ENCODE measurements at places on chromosomes 7 and 10. TPM values are rescaled to one million over a fixed set of nuclear protein-coding genes. Genes with fewer than 3 reads are reported as not detected.

Gene GFRA1
- polyA plus RNA-seq = 0.74 TPM

Gene SDK1
- 3.7 TPM for polyA plus RNA-seq

Gene SPDYE5
- polyA plus RNA-seq = not detected

Gene PVRIG
- polyA plus RNA-seq = 0.41 TPM

Gene SLC18A3
- not detected for polyA plus RNA-seq

Gene RPS24
- 8,225 TPM for polyA plus RNA-seq

Gene PKD2L1
- 0.88 TPM for polyA plus RNA-seq

Gene ZFAND4
- polyA plus RNA-seq = 5.2 TPM

Gene CRTAC1
- polyA plus RNA-seq = 45.8 TPM

DNA sequence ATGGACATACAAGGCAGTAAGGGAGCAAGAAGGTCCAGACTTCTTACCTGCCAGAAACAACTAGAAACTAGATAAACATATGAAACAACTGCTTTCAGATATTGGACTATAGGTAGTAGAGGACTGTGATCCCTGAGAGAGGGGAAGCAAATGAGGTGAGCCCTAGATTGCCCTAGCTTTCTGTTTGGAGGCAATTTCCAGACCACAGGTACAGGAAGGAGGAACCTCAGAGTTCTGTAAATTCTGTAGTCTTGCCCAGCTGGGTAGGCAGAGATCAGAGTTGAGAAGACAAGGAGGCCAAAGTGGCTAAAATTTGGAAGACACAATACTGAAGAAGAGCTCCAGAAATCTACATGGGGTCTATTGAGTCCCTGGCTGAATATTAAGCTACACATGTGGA lies 21.0 kb downstream of the CDK6 start:
- DNase-seq = no peak

DNA sequence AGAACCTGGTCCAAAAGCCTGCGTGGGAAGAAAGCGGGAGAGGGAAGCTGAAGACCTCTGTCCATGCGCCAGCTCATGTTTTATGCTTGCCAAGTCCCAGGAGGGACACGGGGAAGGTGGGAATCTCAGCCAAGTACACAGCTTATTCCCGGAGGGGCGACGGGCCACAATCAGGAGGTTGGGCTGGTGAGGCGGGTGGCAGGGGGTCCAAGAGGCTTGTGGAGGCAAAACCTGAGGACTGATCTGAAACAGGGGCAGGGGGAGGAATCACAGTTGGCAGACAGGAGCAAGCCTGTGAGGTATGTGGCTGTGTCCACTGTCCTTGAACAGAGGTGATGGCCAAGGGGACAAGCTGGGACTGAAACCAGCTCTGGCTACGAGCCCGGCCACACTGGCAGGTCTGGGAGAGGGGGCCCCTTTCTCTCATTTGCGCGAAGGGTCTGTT lies 38.0 kb upstream of the LEP start:
- DNase-seq = no peak

DNA sequence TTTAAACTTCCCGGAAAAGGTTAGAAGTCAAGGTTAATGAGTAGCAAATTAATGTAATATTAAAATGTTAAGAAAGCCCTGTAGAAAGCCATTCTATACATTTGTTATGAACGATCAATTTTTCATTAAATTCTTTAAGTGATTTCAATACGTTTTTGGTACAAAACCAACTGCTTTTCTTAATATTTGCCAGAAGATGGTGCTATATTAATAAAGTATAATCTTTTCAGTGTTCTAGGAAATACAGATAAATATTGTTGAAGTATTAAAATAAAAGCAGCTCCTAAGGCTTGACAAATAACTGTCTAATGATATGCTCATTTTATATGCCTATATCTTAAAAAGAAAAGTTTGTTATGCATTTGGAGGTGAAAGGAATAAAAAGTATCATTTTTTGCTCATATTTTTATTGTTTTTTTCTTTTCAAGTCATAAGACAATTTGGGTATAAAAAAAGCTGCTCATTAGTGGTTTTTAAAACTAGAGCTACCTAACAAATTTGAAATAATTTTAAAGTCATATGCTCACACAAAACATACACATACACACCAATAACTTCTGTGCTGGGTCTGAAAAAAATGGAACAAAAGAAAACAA lies 130.3 kb upstream of the POT1 start:
- DNase-seq = peak; percentile 16

DNA sequence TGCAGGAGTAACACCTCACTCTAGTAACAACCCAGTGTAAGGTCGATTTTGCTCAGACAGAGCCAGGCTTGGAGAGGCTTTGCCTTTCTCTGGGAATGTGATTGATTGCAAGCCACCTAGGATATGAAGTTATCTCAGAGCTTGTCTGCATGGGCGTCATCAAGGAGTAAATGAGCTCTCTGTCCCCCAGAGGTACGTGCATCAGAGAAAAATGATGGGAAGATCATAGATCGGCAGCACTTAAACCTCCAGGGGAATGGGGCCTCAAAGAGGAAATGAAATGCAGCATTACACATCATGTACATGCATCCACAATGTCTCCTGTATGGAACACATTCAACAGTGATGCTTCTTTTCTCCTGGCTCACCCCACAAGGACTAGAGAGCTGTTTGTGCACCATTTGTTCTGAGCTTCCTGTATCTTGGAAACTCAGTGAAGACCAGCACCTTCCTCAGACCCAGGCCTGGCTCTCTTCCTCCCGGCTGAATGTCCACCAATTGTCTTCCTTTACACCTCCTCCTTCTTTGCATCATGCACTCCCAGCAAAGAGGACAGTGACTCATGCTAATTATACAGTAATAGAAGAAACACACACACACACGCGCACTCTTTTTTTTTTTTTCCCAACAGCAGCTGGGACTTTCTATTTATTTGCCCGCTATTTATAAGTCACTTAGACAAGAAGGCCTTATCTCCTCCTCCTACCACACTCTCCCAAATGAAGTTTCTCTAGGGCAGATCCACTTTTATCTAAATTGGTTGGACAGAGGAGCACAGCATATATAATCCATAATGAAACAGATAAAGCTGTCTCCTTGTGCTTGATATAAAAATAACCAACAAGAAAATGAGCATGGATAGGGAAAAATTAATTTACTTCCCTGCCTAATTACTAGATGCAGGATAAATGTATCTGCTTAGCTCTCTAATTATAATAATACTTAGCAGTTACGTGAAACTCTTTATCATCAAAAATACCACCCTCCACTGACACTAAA lies 990.7 kb downstream of the CCSER2 start:
- DNase-seq = no peak

GRCh38 chr7:77465256-77465655 lies 49.1 kb upstream of the GSAP start:
- DNase-seq = no peak

DNA sequence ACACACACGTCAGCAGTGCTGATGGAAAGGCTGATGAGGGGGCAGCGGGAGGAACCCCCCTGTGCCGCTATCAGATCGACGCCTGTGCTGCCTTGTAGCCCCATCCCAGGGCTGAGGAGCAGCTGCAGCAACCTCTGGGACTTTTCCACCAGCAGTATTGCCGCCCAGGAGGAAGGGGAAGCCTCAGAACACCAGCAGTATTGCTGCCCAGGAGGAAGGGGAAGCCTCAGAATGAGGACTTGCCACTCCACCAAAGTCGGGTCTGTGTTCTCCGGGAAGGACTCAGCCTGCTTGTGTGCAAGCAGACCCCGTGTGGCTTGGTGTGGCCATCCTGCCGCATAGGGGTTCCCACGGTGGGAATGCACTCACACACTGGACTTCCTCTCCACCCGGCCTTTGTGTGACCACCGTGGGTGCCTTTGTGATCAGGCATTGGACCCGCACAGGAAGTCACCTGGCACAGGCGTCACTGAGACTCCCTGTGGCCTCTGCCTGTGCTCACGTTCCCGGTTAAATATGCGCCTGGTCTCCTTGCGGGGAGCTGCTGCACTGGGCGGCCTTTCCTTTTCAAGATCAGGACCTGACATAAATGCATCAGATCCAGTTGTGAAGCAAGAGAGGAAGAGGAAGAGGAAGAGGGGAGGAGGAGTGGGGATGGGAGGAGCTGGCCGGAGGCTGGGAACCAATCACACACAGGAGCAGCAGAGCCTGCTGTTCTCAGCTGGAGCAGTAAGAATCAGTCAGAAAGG lies 248.5 kb downstream of the DNAJB6 start:
- DNase-seq = no peak

DNA sequence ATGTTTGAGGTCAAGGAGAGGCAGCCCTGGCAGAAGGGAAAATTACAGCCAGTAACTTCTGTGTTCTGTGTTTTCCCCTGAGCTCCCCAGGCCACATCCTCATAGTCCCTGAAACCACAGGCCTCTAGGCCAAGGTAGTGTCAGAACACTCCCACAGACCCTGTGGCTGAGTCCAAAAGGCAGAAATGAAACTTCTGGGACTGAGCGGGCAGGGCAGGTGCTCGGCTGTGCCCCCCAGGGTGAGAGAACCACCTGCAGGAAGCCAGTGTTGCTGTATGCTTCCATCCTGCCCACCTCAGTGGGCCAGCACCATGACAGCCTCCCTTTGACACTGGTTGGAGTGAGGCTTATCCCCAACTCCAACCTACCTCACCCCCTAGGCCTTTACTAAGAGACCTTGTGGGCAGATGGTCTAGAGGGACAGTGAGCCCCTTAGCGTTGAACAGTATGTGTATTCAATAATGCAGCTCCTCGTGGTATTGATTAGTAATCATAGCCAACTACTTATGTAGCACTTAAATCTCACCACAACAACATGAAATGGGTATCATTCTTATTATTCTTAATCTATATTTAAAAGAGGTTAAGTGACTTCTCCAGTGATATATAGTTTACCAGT lies 30.3 kb downstream of the PIK3CG start:
- DNase-seq = no peak

DNA sequence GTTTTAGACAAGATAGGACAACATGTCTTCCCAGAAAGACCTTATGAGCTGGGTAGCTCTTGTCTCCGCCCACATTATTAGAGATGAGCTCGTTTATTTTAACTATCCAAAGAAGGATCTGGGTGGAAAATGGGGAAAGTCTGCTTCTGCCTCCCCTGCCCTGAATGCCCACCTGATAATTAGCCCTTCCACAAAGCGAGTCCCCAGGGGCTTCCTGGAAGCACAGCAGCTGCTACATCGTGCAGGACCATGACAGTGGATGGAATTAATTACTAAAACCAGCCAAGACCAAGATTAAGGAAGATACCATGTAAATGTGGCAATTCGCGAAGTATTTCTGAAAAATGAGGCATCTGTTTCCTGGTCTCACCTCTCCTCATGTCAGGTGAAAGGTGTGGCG lies 374.4 kb downstream of the PAXIP1 start:
- no peak for DNase-seq

DNA sequence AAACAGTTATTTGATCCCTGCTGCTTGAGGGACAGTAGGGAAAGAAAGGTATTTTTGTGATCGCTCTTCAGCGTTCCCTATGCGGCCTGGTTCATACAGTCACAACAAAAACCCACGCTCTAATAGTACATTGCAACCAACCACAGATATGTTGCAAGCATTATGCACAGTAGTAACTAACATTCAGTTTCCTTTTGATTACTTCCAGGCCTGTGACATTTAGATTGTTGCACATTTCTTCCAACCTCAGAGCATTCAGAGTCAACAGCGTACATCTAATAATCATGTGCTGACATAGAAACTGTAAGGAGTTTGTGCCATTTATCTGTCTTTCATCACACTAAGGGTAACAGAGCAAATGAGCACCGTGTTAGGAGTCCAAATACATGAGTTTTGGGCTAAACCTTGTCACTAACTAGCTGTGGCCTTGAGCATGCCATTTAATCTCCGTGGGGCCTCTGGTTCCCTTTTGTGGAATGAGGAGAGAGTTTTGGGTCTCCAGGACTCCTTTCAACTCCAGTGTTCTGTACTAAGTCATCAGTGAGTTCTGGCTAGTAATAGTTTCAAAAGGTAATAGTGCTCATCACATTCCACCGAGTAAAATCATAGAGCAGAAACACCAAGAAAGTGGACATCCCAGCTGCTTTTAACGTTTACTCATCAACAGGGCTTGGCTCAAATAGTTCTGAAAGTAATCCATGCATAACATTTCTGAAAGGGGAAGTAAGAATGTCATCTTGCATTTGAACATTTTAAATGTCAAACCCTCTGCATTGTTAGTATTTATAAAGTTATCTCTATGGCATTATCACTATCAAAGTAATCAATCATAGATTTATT lies 99.0 kb upstream of the FZD1 start:
- DNase-seq = no peak

- DNase-seq = no peak
Observed at GRCh38 chr7:145915679-145916078, 200.9 kb upstream of the CNTNAP2 start.

GRCh38 chr7:139095194-139095659 lies 14.3 kb downstream of the ZC3HAV1 start:
- no peak for DNase-seq

DNA sequence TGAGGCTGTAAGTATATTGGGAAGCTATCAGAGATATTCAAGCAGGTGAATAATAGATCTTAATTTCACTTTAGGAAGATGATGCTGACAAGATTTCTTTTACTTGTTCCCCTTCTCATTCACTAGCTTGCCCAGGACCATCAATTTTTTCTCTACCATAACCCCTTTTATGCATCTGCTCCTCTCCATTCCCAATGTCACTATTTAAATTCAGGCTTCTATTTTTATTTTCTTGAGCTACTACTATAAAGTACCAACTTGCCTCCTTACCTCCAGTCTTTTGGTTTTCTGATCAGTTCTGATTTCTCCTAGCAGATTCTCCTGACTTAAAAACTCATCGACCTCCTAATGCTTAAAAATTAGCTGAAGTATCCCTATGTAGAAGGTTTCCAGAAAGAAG lies 97.7 kb upstream of the SMIM30 start:
- no peak for DNase-seq
